AG10803 (cell line): ENCODE measurements at places on chromosomes 3 and 15.

GRCh38 chr15:81013396-81013929 lies 12.7 kb downstream of the TLNRD1 start:
- DNase-seq: no peak

DNA sequence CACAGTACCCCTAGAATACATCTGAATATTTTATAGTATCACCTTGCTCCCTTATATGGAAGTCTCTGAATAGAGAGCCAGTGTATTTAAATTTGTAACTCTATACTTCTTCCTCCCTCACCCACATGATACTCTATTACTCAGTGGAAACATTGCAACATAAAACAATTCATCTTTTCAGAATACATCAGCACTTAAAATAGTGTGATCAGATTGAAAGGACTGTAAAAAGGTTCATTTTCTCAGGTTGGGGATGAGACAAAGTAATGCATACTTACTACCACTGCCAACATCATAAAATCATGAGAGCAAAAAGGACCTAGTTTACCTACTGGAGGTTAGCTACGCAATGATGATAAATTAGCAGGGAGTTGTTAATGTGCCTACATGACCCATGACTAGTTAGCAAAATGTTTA lies 13.8 kb upstream of the THRB start:
- peak; percentile 39 for DNase-seq

DNA sequence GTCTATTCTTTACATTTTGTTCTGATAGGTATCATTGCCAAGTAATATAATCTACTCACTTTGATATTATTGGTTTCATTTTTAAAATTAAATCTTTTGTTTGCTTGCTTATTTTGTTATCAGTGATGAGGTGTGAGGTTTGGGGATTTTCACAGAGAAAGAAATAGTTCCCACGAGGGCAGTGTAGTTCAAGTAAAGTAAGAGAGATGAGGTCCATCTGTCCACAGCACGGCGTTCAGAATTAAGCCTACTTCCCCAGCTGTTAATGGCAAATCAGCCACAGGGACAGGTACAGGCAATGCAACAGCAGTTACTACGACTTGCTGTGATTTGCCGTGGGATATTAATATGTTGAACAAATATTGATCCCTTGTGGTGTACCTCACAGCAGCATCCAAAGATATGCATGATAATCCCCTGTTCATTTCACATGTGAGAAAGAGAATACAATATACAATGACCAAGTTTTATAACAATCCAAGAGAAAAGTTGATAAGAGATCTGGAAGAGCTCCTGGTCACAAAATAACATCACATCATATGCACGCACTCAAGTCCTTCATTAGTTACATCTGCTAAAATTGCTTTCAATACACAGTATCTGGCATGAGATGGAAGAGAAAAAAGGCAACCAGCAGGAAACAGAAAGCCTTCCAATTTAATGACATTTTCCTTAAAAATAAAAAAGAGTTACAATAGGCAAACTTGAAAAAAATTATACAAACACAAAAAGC lies 131.6 kb downstream of the TUSC7 start:
- DNase-seq: no peak

GRCh38 chr3:173568623-173569022 lies 171.1 kb downstream of the NLGN1 start:
- no peak for DNase-seq

DNA sequence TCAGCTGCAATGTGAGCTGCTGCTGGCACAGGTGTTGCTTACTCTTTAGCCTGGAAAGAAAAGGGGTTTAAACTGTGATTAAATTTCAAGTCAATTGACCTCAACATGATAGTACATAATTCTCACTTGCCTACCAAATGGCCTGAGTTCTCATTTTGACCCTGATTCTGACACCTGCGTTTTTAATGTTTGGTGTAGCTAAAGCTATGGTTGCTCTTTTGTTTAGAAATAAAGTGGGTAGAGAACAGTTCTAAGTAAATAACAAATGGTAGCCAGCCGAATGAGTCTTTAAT lies 100.8 kb upstream of the SOX2 start:
- DNase-seq: no peak

- DNase-seq: no peak
These were observed 1.4 kb downstream of the ACVR2B start for GRCh38 chr3:38454884-38455638.

DNA sequence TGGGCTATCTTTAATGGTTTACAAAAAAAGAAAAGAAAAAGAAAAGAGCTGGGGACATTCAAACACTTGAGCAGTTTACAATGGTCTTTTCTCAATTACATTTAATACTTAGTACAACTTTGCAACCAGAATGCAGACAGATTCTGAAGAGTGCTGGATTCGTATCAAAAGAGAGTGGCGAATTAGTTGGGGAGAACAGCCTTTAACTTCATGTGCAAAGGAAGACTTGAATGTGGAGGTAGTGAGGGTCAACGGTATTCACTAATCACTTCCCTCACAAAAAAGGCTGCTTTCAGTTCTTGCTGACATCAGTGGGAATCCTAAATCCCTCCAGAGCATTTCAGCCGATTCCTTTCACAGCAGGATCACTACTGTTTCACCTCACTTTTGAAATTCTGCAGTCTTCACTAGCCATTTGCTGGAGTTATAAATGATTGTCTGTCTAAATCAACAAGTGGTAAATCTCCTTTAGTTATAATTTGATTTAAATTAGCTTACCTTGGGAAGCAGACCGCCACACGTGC lies 323.0 kb upstream of the SEMA6D start:
- no peak for DNase-seq

GRCh38 chr3:152147748-152148147 lies 121.0 kb upstream of the MBNL1 start:
- DNase-seq: no peak

DNA sequence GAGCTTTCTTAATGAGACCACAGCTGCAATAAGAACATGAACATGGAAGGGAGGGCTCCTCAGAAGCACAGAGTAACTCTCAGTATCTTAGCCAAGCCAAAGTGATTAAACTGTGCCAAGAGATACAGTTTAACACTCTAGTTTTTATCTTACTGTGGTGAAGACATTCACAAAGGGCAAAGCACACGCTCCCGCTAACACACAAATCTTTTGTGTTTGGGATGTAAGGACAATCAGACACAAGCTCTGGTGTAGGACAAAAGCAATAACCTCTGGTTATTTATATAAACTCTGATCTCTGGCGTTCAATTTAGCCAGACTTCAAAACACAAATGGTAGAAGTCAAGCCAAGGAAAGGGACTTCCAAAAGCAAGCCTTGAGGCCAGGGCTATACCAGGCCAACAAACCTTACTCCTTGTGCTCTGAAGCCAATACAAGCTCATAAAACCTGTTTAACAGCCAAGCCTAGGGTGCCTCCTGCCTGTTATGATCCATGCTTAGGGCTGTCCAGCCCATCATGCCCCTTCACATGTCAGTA lies 27.8 kb downstream of the DPH3 start:
- no peak for DNase-seq

- no peak for DNase-seq
These were observed 60.3 kb downstream of the SYNM start for GRCh38 chr15:99165020-99165790.

DNA sequence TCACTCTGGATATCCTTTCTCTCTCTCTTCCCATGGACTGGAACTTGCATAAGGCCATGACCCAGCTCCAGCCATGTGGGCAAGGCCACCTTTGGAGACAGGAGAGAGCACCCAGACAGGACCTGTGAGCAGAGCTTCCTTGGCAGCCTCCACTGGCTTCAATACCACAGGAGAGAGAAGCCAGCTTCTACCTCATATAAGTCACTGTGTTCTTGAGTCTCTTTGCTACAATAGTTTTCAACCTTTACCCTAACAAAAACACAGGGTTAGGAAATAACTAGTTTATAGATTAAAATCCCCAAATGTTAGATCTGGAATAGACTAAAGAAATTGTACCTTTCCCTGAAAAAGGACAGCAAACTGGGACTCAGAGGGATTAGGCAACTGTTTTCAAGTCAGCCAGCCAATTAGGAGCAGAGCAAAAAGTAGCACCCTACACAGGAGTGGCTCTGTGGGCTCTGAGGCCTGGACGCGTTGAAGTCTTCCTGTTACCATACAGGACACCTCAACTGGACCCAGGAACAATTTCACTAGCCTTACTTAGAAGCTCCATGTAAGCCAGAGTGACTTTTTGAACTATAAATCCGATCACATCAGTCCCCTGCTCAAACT lies 211.5 kb upstream of the ICE2 start:
- DNase-seq: no peak

GRCh38 chr15:40301467-40302179 lies 6.1 kb downstream of the PLCB2 start:
- DNase-seq: no peak

GRCh38 chr15:85104584-85104983 lies 122.9 kb downstream of the PDE8A start:
- DNase-seq: no peak

DNA sequence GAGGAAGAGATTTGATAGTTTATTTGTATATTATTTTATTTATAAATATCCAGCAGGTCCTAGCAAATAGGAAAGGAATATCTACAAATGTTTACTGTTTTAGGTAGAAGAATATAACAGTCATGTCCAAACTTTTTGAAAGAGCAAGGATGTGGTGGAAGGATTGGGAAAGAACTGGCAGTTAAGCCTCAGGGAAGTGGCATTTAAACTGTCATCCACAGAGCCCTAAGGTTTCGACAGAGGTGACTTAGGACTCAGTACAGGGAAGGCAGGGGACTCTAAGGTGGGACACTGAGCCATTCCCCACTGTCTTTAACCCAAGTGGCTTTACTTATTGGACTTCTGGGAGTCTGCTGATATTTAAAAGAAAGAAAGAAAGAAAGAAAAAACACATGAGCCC lies 11.8 kb upstream of the TMEM87A start:
- DNase-seq: peak; percentile 40

- no peak for DNase-seq
These were observed 123.6 kb downstream of the LIPC start for GRCh38 chr15:58555162-58556027.

DNA sequence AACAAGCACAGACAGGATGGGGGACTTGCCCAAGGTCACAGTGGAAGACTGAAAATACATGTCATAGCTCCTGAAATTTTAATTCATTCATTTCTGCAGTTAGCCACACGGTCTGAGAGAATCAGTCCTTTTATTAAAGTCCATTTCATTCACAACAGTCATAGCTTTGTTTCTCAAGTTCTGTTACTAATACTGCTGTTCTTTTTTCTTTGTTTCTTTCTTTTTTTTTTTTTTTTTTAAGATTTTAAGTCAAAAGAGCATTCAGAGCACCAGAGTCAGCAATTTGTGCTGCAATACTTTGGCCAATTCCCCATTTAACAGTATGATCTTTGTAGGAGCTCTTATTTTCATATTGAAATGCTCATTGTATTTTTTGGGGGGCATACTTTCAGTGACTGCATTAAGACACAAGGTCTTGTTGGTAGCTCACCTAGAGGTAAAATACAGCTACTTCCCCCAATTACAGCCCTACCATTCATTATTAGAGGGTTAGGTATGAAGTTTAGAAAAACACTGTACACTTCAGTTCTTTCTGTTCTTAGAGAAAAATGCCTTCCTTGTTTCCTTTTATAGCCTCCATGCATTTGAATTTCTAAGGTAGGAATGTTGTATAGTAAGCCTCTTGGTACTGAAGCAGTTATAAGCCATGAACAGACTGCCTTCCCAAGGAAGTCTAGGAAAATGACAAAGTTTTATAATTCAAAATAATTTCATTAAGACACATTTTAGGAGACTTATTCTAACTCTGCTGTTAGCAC lies 9.6 kb downstream of the GALK2 start:
- DNase-seq: no peak

- no peak for DNase-seq
These were observed 40.5 kb downstream of the IMPG2 start for GRCh38 chr3:101279765-101280385.

- DNase-seq: peak; percentile 42
These were observed 61.9 kb upstream of the NR2F2 start for GRCh38 chr15:96268442-96269204.

GRCh38 chr3:61333192-61333961 lies 82.1 kb upstream of the FHIT start:
- no peak for DNase-seq

- DNase-seq: no peak
These were observed 212.2 kb upstream of the TP63 start for GRCh38 chr3:189419038-189419437.

DNA sequence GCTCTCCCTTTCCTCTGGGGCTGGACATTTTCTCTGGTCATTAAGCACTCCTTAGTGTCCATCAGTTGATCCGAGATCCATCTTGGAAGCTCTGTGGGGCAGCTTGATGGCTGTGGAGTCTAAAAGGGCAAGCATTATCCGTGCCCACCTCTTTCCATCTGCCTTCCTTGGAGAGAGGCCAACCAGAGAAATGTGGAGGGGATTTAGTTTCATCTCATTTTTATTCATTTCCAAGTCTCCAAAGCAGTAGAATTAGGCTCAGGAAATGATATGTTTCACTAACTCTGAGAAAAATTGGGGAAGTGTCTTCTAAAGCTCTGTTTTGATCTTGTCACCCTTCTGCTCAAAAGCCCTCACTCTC lies 95.9 kb upstream of the KLHL25 start:
- DNase-seq: no peak

DNA sequence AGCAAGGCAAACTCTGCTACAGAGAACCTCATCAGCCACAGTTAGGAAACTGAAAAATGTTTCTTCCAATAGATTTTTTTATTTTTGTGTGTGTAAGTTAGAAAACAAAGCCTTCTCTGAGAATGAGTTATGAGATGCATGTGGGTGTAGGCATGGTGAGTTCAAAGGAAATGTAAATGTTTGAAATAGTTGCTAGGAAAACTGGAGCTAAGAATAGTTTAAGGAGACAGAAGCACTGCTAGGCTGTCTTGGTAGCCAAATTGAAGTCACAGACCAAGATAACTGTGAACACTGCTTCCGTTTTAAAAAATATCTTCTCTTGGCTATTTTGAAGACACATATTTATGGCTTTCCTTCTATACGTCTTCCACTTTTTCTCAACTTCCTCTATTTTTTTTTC lies 1501.2 kb upstream of the CADM2 start:
- no peak for DNase-seq

- peak; percentile 83 for DNase-seq
These were observed 369.1 kb downstream of the RORA start for GRCh38 chr15:60859996-60860494.

DNA sequence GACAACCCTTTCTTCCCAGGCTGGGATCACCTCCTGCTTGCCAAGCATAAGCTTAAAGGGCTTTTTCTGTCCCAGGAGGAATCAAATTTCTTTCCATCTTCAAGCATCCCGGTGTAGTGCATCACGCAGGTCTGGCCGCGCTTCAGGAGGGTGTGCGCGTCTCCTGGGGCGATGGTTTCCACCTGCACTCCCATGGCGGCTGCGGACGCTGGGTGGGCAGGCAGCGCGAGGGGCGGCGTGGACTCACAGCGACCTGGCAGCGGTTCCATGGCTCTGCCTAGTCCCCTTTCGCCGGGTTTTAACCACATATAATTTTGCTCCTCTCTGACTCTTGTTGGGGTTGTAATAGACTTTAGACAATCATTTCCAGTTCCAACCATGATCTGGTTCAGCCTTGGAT lies 10.6 kb upstream of the TM4SF4 start:
- no peak for DNase-seq

GRCh38 chr3:27567251-27567650 lies 83.1 kb upstream of the SLC4A7 start:
- DNase-seq: no peak

DNA sequence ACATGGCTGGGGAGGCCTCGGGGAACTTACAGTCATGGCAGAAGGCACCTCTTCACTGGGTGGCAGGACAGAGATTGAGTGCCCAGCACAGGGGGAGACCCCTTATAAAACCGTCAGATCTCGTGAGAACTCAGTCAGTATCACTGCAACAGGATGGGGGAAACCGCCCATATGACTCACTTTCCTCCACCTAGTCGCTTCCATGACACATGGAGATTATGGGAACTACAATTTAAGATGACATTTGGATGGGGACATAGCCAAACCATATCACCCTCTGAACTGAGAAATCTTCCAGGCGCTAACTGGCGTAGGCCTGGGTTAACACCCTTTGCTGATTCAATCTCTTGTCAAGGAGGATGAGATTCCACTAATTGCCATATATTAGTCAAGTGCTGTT lies 392.3 kb downstream of the FEZF2 start:
- DNase-seq: no peak
